ENCODE measurements at places on chromosomes 7 and 10.

DNA sequence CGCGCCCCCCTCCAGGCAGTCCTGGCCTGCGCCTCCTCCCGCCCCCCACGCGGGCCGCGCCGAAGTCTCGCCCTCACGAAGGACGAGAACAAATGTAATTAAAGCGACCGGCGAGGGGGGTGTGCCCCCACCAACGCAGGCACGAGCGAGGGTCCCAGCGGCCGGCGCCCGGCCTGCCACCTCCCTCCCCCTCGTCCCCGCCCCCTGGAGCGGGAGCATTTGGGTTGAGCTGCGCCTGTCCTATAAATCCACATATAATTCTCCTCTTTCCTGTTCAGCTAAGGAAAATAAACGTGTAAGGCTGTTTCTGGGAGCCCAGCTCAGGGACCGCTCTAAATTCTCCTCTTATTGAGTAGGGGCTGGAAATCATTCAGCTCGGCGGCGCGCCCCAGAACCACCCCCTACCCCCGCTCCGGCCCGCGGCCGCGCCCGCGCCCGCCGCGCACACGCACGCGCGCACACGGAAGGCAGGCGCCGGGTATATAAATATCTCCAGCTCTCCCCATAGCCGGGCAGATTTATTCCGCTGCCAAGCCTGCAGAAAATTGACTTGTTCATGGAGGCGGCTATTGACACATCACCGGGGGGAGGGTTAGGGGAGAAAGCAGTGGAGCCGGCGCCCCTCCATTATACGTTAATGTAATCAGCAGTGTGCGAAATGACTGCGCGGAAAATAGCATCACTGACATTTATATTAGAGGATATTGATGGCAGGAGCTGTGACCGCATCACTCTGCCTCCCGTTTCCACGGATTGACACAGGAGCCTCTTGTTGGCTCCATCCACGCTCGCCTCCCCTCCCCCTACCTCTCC lies 61.6 kb upstream of the BTRC start:
- no peak for DNase-seq

GRCh38 chr7:105637755-105638154 lies 56.5 kb upstream of the EFCAB10 start:
- DNase-seq = no peak

- no peak for DNase-seq
Measured at GRCh38 chr10:44376472-44377099, 8.3 kb downstream of the CXCL12 start.

DNA sequence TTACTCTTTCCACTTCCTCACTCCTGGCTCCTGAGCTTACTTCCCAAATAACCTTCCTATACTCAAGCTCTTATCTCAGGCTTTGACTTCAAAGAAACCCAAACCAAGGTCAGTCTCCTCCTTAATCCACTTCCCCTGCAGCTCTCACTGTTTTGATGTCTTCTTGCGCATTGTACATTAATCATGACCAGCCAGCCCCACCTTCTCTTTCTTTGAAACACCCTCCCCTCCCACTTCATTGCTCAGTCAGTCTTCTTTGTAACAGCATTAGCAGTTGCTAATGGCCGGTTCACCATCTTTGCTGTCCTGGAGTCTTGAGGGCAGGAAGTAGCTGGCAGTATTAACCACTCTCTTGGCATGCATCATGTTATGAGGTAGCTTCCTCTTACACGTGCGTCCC lies 57.9 kb upstream of the CHCHD3 start:
- no peak for DNase-seq

Measured in amniotic epithelial cell (primary cell).